ENCODE measurements at places on chromosomes 3 and 15.
A peak's percentile ranks its signal among the peaks of the same experiment; 100 is the strongest.

GRCh38 chr3:153469162-153469561 lies 307.1 kb downstream of the RAP2B start:
- peak; percentile 7 for DNase-seq

GRCh38 chr3:24513463-24513862 lies 18.8 kb upstream of the THRB start:
- no peak for DNase-seq

DNA sequence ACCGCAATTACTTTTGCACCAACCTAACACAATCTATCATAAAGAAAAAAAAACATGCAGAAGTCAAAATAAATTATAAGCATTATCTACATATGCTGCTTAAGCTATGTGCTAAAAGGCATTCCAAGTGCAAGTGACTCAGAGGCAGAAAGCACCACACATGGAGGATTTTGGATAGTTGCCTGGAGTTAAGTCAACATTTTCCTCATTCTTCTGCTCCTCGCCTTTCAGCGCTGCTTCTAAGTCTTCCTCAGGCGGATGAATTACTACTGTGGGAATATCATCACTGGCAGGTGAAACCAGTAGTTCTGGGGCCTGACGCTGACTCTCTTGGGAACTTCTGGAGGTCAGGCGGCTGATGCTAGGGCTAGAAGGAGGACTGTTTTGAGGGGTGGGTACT lies 53.1 kb downstream of the SLC4A7 start:
- DNase-seq, result no peak

- no peak for DNase-seq
These were observed 93.3 kb upstream of the BLM start for GRCh38 chr15:90623854-90624253.

- DNase-seq, result no peak
These were observed 154.3 kb downstream of the ALDH1A2 start for GRCh38 chr15:57911247-57911646.

DNA sequence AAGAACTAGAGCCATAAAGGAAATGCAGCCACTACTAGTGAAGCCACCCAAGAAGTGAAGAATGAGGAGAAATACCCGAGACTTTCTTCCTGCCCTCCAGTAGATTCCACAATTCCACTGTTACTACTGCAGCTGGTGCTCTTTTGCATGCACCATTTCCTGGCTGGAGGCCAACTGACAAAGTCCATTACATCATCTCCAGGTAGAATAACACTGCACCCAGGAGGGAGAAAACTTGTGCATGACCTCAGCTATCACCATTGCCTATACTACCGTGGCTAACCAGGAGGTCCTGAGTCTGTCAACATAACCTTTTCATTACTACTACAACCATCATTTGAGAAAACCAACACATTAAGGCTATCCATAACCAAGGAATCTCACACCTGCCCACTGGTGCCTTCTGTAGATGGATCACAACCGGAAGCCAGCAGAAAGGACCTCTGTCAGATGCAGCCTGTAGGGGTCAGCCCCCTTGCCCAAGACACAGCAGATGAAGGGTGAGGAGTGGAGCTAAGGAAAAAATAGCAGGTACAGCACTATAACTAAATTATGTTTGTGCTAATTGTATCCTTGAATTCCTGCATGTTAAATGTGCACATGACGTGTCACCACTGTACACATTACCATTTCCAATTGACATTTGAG lies 200.8 kb upstream of the C2CD4B start:
- DNase-seq, result no peak

GRCh38 chr3:167304077-167304476 lies 76.0 kb downstream of the ZBBX start:
- no peak for DNase-seq

DNA sequence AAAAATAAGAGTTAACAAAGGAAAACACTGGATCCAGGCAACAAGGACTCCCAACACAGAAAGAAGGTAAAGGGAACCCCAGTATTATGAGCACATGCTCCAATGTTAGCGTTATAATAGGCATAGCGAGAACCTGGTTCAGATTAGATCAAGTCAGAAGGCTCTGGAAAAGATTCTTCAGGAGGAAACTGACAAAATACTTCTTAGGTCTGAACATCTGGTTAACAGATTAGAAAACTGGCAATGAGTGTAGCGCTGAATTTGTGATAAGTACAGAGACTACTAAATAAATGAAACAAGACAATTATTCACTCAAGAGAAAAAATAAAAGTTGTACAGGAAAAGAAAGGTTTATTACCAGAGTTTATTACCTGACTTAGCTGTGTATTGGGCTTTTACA lies 146.1 kb downstream of the DPH6 start:
- no peak for DNase-seq

DNA sequence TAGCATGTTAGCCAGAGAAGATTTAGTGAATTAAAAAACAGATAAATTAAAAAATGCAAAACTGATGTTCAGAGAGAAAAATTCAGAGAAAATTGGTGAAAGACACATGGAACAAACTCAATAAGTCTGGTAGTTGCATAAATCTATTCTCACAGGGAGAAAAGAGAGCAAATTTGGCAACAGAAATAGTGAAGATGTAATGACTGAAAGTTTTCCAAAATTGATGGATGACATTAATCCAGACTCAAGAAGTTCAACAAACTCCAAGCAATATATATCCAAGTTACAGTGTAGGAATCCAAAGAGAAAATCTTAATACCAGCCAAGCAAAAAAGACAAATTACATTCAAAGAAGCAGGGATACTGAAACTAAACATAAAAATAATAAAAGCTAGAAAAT lies 302.7 kb upstream of the ARPP21 start:
- no peak for DNase-seq
